SK-MEL-5 (cell line): ENCODE measurements at places on chromosomes 4 and X. TPM values are rescaled to one million over a fixed set of nuclear protein-coding genes. Genes with fewer than 3 reads are reported as not detected.

The LEF1 gene
- 91.7 and 101 TPM in 2 replicates for total RNA-seq

The CXorf49 gene
- not detected in 2 replicates for total RNA-seq

The SSX2 gene
- not detected in 2 replicates for total RNA-seq

The ETNPPL gene
- 1.6 and 1.7 TPM in 2 replicates for total RNA-seq

The MSX1 gene
- total RNA-seq: 4.3 and 4.5 TPM in 2 replicates

The CHIC2 gene
- total RNA-seq: 13.8 and 14.3 TPM in 2 replicates

The AMOT gene
- 10.7 and 11.2 TPM in 2 replicates for total RNA-seq

The WNK3 gene
- 8.6 TPM in 2 replicates for total RNA-seq

The EVC2 gene
- 0.11 and 0.21 TPM in 2 replicates for total RNA-seq

The SMIM10L2A gene
- 0.03 TPM in 1 of 2 replicates, not detected in the other for total RNA-seq

The GYG2 gene
- total RNA-seq: 71.4 and 77.5 TPM in 2 replicates

The CFP gene
- total RNA-seq: 0.95 TPM in 1 of 2 replicates, not detected in the other

The NLRP2B gene
- total RNA-seq: not detected in 2 replicates

The GK gene
- total RNA-seq: 9.0 and 9.6 TPM in 2 replicates
